CD4-positive, alpha-beta T cell treated with Interleukin-2 at 100 ng/mL for 4 hours (primary cell): ENCODE measurements at places on chromosomes 13 and 19.

- no peak for DNase-seq
Observed at GRCh38 chr13:53038993-53039392, 10.4 kb downstream of the OLFM4 start.

GRCh38 chr13:33292712-33293111 lies 7.2 kb upstream of the STARD13 start:
- no peak for DNase-seq

GRCh38 chr13:79989217-79989661 lies 351.7 kb downstream of the SPRY2 start:
- DNase-seq = no peak

- no peak for DNase-seq
Observed at GRCh38 chr19:17331045-17331558, 3.6 kb downstream of the ANO8 start.

DNA sequence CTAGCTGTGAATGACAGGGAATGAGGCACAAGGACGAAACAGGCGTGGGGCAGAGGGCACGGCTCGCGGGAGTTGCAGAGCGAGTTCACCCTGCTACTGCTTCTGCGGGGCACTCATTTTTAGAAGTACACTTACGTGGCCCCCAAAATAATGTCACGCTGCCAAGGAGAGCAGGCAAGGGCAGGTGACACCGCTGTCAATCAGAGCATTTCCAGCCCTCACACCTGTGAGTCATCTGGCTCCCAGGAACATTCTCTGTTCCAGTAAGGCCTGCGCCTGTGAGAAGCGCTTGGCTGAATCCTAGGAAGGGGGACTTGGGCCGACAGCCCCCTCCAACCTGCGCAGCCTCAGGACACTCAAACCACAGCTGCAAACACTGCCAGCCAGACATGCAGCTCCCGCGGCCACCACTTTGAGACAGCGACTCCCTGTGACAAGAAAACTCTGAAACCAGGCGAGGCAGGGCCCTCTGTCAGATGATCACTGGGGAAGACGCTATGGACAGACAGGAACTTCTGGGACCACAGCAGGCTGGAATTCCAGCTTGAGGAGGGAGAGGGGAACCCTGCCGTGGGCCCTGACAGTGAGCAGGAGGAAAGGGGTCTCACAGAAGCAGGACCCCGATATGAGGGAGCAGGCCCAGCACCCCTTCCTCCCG lies 12.7 kb downstream of the DOT1L start:
- no peak for DNase-seq

- DNase-seq = peak; percentile 70
Observed at GRCh38 chr19:10553943-10554381, 10.3 kb downstream of the ATG4D start.

DNA sequence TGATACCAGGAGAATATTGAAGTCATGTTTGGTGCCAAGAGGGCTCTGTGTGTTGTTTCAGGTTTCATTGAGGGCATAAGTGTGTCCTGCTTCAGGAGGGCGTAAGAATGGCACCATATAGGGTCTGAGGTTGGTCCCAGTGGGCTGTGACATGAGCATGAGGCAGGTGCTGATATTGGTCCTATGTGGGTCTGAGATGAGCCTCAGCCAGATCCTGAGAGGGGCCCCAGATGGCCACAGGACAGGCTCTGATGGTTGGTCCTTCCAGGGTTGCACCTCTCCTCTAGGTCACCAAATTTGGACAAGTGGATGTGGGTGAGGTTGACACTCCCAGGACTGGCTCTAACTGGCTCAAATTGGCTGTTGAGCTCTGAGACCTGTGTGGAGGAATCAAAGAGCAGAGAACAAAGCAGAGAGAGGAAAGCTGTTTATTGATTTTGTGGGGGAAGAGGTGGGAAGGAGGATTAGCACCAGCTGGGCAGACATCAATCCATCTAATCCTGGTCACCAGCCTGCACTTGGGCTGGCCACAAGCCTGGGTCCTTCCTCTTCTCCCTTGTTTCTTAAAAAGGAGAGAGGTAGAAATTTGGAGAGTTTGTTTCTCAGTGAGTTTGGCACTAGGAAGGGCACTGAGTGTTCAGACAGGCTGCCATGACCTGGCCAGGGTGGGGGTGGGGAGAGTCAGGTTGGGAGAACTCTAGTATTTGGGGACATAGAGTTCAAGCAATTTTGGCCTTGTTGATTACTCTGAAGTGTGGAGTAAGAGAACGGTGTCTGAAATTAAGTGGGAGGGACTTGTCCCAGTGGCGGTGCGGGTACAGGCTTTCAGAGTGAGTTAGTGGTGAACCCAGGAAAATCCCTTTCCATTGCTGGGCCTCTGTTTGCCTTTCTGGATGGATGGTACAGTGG lies 38.7 kb downstream of the CYP2B6 start:
- DNase-seq = no peak

DNA sequence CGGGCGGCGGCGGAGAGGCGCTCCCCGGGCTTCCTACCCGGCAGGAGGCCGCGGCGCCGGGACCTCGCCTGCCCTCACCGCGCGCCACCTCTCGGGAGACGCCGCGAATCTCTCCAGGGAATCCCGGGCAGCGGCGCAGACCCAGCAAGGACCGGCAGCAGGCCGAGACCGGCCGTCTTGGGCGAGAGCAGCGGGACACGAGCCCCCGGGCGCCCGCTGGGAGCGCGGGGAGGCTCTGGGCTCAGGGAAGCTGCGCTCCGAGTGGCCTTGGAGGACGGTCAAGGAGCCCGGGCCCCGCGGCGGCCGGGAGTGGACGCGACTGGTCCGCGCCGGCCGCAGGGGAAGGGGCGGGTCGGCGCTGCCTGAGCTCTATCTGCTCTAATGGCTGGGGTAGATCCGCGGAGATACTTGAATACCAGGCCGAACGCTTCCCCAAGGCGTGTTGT lies 14.7 kb downstream of the CDX2 start:
- no peak for DNase-seq

DNA sequence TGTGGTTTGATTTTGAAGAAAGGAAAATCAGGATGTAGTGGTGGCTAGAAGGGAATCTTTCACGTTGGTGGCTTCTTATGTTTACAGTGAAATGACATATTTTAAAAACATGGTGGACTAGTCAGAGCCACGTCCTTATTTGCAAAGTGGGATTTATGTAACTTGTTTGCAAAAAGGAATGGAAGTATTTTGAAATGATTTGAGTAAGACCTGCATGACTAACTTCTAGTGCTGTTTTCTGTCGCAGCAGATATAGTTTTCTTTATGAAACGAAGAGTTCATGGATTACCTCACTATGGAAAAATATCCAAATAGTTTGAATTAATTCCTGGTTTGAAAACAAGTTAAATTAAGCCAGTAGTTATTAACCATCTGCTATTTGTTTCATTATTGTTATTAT lies 476.5 kb downstream of the MYO16 start:
- no peak for DNase-seq

DNA sequence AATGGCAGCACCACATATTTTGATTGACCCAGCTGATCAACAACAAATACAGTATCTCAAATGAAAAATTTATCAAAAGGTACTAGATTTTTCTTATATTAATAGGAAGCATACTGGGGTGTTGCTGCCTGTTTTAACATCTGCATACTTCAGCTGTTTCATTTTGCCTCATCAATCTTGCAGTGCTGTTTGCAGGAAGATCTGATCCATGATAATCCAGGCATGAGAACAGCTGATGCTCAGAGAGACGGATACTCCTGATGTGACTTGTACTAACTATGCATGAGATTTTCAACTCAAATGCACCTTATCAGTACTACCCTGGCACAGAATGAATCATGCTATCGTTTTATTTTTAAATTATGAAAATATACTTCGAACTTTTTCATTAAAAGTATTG lies 2136.8 kb downstream of the PCDH9 start:
- no peak for DNase-seq

DNA sequence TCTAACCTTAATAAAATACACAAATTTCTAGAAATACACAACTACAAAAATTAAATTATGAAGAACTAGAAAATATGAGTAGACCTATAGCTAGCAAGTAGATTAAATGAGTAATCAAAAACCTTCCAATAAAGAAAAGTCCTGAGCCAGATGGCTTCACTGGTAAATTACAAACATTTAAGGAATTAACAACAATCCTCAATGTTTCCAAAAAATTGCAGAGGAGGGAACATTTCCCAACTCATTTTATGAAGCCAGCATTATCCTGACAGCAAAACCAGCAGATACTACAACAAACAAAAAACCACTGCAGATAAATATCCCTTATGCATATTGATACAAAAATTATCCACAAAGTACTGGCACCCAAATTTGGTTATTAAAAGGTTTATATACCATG lies 230.9 kb downstream of the COG6 start:
- no peak for DNase-seq

DNA sequence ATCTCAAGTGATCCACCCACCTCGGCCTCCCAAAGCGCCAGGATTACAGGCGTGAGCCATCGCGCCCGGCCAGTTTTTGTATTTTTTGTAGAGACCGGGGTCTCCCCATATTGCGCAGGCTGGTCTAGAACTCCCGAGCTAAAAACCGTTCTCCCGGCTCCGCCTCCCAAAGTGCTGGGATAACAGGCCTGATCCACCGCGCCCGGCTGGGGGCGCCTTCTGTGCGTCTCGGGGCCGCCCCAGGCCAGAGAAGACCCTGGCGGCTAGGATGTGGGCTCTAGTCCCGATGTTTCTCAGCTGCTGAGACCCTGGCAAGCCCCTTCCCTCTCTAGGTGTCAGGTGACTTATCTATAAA lies 3.6 kb downstream of the ARHGAP45 start:
- no peak for DNase-seq

GRCh38 chr19:55146705-55147273 lies 2.2 kb downstream of the TNNT1 start:
- DNase-seq = no peak

- DNase-seq = no peak
Observed at GRCh38 chr19:19279062-19279612, 6.0 kb upstream of the TM6SF2 start.

GRCh38 chr13:24066405-24067295 lies 93.9 kb upstream of the SPATA13 start:
- DNase-seq = no peak

DNA sequence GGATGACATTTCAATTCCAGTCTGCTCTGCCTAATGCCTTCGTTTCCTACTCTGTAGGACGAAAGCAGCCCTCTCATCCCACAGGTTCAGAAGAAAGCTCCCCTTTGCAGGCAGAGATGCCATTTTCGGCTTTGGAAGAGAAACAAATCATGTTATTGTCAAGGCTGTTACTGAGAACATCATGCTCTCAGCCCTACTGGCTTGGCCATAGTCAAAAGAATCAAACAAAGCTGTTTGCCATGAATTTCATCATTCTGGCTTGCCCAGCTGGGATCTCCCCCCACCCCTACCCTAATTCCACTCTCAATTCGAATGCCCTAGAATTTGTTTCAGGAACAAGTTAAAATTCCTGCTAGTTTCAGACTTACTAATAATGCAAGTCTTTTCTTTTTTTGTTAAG lies 162.3 kb upstream of the SERP2 start:
- DNase-seq = no peak

GRCh38 chr13:71274923-71275608 lies 591.9 kb downstream of the DACH1 start:
- DNase-seq = no peak

DNA sequence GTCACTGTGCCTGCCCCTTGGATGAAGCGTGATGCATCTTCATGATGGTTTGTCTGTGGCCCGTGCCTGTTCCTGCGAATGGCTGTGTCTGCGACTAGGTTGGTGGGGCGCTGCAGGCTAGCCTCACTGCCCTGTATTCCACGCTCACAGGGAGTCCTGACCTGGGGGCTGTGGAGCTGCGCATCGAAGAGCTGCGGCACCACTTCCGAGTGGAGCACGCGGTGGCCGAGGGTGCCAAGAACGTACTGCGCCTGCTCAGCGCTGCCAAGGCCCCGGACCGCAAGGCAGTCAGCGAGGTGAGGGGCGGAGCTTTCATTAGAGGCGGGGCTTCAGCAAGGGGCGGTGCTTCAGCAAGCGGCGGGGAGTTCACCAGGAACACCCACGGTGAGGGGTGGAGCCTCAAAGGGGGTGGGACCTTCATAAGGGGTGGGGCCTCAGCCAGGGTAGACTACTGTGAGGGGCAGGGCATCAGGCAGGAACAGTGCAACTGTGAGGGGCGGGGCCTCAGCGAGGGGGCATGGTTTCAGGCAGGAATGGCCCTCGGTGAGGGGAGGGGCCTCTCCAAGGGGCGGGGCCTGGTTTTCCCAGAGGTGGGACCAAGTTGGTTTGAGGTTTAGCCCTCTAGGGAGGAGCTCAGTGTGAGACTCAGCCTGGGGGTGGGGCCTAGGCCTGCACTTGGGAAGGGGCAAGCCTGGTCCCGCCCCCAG lies 17.2 kb downstream of the PKN1 start:
- DNase-seq = peak; percentile 21

DNA sequence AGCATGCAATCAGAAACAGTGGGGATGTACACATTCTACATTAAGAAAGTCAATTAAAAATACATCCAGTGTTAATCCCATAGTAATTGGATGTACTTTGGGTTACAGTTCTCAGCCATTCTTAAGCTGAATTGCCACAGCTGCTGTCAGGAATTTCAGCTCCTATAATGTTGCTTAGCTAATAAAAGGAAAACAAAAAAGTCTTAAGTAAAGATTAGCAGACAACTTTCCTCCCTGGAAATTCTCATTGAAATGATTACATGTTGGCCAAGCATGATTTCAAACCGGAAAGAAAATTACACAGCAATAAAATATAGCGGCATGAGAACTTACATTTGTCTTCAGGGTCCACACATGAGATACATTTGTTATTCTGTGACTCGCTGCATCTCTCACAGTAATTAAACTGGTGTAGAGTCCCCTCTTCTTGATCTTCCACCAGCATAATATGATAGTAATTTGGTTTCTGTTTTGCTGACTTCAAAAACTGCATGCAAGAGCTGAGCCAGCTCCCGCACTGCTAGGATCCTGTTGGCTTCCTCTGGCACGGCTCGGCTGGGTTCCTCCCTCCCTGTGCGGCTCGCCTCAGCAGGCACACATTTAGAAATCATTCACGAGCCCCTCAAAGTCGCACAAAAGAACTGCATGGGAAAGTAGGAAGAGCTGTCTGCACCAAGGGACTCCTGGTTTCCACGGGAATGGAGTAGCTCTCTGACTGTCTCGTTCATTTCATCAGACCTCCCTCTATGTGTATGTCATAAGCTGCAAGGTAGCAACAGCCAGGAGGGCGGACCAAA lies at the start of gene HTR2A:
Gene HTR2A (minus strand): TSS at position 713 of the 797 bp plus-strand sequence. CDS start 1,147 bp downstream, outside the sequence.
- no peak for DNase-seq

- no peak for DNase-seq
Observed at GRCh38 chr13:75494491-75494890, 12.5 kb upstream of the TBC1D4 start.

GRCh38 chr19:30882411-30883005 lies 466.7 kb downstream of the TSHZ3 start:
- DNase-seq = no peak

- DNase-seq = no peak
Observed at GRCh38 chr13:103187721-103188156, 121.5 kb upstream of the SLC10A2 start.

DNA sequence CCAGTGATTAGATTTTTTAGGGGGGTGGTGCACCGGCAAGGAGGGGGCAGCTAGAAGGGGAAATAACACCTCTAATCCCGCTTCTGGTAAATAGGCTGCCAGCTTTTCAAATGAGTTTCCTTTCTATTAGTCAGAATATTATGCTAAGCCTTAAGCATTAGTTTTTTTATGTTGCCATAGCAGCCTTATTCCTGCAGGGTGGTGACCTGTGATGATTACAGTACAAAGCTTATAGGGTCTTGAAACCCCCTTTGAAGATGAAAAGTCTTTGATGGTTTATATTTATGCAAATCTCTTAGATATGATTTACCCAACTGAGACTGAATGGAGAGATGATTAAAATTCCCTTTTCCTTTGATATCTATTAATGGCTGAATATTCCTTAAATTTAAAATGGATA lies 109.8 kb downstream of the ZIC5 start:
- DNase-seq = no peak
